ENCODE measurements at places on chromosomes 7 and 10.
A peak's percentile ranks its signal among the peaks of the same experiment; 100 is the strongest.

GRCh38 chr10:24127516-24127915 is 81.4 kb upstream of the KIAA1217 start:
- no peak for DNase-seq

GRCh38 chr10:49287689-49288340 is 11.2 kb upstream of the C10orf71 start:
- no peak for DNase-seq

DNA sequence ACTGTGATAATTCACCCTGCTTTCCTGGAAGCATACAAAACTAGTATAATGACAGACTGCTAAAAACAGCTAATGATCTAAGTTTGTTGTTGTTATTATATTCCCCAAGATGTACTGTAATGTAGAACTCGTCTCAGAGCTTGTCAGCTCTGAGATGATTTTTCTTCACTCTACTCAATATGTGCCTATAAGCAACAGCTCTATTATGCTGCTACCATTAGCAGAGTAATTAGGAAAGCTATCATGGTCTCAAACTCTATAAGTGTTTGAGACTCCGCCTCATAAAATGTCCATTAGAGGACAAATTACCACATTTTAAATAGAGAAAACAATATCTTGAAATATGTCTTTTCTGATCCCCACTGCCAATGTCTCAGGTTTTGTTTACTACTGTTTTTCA is 476.5 kb upstream of the PCDH15 start:
- DNase-seq: no peak

DNA sequence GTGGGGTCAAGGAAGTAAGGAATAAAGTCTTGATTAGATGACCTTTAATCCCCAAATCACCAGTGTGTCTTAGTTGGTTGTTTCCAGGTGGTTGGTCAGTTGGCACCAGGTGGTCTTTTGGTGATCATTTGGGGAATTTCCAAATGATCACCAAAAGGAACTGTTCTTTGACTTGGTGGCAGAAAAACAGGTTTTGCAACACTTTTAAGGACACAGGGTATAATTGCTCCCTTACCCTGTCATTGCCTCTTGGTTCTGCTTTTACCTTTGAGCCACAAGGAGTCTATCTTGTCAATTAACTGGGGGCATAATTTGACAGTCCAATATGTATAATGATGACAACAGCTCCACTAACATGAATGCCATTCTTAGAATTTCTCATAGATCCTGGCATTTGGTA is 104.2 kb downstream of the ADK start:
- no peak for DNase-seq

DNA sequence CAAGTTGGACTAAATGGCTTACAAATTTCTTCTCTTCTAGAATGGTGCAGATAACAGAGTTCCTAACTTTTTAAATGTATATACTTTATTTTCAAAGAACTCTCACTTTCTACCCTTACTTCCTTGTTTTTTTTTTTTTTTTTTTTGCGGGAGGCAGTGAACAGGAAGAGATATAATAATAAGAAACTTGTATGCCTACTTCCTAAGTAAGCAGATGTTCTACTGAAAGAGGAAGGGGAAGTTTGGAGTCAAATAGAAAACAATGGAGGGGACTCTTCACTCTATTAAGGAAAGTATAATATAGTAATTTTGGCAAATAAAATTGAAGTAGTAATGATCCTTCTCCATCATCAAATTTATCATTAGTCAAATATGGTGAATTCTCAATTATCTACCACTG is 754.0 kb downstream of the KCNMA1 start:
- DNase-seq: no peak

DNA sequence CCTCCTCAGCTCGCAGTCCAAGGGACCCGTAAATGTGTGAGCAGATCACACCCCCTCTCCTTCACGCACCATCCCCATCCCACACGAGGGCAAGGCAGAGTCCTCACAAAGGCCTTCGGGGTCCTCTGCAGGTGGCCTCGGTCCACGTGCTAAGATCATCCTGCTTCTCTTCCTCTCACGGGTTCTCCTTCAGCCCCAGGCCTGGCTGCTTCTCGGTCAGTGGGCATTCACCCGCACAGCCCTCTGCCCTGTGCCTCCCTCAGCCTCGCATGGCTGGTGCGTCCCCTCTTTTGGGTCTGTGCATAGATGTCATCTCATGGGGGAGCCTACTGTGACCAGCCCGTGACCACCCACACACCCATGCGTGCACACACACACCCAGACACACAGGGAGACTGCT is 17.3 kb upstream of the FOXL3 start:
- DNase-seq: no peak

GRCh38 chr10:19652750-19653149 is 163.5 kb upstream of the PLXDC2 start:
- DNase-seq: no peak

- peak; percentile 36 for DNase-seq
These were observed 10.5 kb upstream of the TRIM24 start for GRCh38 chr7:138449580-138449979.

- no peak for DNase-seq
These were observed 50.7 kb upstream of the RHEB start for GRCh38 chr7:151570366-151570915.

DNA sequence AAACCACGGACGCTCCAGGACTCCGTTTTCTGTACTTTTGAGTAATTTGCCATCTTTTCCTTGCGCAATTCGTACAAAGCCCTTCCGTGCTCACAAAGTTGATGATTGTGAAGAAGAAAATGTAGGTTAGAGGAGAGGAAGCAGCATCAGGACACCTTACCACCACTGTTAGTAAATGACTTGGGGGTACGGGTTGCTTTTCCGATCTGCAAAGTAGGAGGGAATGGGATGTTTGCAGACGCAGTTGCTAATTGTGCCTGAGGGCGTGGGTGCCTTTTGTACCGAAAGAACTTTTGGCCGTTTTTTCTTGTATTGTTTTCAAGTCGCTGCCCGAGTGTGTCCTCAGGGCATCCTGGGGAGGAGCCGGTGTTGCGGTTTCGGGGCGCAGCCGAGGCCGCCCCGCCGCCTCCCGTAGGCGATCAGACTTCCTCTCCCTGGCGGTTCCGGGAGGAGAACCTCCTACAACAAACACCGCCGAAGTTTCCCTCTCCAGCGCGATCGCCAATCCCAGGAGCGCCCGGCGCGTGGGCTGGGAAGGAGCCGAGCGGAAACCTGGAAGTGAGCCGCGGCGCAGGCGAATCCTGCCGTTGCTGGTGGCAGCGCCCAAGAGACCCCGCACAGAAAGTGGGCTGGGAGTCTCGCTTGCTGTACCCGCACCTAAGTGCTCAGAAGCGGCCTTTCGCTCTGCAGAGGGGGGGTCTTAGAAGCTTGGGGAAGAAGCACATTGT is 1.0 kb downstream of the PRR15 start:
- no peak for DNase-seq

GRCh38 chr7:77910124-77910523 is 111.6 kb downstream of the PHTF2 start:
- DNase-seq: no peak

DNA sequence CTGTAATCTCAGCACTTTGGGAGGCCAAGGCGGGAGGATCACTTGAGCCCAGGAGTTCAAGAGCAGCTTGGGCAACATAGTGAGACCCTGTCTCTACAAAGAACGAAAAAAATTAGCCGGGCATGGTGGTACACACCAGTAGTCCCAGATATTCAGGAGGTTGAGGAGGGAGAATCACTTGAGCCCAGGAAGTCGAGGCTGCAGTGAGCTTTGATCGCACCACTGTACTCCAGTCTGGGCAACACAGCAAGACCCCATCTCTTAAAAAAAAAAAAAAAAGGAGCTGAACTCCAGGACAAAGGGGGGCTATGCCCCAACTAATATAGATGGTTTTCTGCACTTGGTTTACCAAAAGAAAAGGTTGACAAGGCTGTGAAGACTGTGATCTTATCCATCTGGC is 101.2 kb upstream of the ANLN start:
- no peak for DNase-seq

DNA sequence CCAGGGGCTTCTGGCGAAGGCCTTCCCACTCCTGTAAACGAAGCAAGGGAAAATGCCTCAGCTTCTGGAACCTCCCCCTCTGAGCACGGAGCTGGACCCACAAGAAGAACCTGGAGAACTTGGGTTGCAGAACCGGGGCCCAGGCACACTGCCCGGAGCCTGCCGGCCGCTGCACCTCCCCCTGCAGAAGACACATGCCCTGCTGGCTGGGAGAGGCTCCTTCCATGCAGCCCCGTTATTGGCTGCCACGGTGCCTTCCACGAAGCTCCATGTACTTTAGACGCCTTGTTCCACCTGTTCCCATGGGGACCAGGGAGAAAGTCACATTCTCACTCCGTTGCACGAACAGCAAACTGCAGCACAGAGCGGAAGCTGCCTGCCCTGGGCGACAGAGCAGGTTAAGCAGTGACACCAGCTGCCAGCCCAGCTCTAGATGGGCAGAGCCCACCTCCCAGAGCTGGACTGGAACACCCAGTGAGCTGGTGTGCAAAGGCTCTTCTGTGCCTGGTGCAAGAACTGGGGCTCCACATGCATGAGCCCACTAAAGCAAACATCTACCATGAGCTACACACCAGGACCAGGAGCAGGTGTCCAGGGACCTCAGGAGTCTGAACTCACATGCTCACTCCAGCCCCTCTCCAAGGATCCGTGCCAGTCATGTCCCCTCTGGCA is 70.1 kb downstream of the TNS3 start:
- DNase-seq: no peak

DNA sequence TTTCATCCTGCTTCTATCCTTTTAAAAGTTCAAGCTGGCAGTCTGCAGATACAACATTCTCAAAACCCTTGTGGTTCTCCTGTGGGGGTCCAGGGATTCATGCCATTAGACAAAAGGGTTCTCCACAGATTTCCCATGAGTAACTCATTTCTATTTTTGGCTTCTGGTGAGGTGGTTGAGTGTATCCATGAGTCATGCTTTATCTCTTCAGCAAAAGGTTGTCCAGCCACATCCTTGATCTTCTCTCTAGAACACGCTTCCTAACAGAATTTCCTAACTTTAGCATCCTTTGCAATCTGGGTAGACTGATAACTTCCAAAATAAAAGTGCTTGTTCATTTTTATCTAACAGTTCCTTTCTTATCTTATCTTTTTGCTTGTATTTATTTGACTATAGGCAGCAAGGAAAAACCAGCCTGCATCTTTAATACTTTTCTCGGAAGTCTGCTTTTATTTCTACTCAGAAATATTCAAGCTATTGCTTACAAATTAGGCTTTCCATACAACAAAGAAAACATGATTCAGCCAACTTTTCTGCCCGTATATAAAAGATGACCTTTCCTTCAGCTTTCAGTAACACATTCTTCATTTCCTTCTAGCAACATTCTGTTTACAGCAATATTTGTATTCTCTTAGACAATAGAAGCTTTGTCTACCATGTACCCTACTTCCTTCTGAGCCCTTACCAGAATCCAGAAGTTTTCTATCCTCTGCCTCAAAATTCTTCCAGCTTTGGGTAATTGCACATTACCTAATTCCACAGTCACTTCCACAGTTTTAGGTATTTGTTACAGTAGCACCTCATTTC is 79.3 kb upstream of the IL6 start:
- DNase-seq: no peak

DNA sequence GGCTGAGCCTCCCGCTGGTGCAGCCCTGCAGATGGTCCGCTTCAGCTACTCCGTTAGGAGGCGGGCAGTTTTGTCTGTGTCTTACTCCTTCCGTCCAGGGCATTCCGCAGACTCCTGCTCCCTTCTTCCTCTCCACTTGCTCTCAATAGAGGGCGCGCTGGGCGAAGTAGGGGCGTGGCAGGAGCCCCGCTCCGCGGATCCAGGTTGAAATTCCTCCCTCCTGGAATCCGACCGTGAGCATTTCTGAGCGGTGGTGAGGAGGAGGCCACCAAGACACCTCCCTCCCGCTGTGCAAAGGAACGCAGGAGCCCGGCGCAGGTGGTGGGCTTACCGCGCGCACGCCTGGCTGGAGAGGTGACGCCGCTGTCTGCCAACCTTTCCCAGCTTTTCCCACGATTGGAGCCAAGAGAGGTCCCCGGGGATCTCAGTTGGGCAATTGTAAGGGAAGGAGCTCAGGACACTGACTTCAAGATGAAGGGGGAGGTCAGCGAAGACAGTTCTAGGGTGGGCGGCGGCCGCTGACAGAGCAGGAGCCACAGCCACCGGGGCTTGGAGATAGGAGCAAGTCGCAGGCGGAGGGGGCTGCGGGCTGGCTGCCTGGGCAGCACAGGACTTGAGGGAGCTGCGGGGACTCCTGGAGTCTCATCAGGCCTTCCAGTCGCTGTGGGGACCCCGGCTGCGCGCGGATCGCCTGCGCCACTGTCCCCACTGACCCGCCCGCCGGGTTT is 1011.3 kb downstream of the XPNPEP1 start:
- no peak for DNase-seq

DNA sequence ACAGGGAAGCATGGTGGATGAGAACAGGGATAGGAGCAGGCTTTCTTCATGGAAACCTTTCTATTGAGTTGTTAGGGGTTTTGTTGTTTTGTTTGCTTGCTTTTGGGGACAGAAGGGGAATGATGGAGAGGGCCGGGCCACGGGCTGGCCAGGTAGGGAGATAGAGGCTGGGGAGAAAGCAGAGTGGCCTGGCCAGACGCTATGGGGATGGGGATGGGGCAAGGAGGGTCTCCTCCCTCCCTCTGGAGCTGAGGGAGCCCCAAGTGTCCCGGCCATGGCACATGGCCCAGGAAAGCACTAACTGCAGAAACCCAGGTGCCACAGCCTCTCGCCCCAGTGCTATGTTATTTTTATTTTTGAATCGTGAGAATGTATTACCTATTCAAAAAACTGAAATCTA is 10.0 kb downstream of the AOC1 start:
- no peak for DNase-seq

DNA sequence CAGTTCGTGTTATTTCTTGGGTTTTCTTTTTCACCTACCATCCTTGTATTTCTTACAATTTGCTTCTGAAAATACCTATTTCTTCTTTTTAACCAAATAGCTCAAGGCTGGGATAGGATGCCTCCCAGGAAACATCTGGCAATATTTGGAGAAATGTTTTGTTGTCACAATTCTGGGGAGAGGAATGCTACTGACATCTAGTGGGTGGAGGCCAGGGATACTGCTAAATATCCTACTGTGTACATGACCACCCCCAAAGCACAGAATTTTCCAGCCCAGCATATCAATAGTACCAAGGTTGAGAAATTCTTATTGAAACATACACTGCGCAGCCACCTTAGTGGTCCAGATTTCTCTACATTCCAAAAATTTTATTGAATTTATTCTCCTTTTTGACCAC is 55.5 kb downstream of the CNTNAP2 start:
- DNase-seq: no peak

DNA sequence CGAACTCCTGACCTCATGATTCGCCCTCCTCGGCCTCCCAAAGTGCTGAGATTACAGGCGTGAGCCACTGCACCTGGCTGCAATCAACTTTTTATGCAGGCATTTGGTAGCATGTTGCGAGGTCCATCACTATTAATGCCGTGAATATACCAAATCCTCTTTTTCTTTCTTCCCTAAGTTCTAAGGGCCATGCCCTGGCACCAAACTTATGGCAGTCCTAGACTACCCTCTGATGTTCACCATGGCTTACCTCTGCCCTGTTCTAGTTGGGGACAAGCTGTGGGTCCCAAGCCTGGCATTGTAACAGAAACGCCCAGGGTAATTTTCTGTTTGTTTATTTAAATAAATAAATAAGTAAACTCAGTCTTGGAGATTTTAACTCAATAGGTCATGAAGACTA is 13.3 kb downstream of the PRSS2 start:
- peak; percentile 16 for DNase-seq

Data from CD4-positive, alpha-beta T cell treated with Interleukin-10 for 1 hour (primary cell).